ENCODE measurements at places on chromosomes 16 and 17. TPM values are rescaled to one million over a fixed set of nuclear protein-coding genes. Genes with fewer than 3 reads are reported as not detected.
A peak's percentile ranks its signal among the peaks of the same experiment; 100 is the strongest.

DNA sequence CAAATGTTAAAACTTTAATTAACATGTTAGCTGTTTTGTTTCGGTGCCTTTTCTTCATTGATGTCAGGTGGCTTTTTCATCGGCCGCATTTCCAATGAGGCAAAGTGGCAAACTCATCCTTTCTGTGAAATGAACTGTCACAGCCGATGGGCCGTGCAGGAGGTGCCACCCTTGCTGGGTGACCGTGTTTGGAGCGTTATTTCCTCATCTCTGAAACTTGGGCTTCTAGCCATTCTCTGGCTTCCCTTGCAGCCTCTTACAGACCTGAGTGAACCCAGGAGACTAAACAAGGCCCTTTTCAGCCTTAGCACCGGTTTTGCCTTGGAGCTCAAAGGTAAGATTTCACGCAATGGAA, 42.2 kb upstream of the PRSS54 start:
- no peak for DNase-seq

DNA sequence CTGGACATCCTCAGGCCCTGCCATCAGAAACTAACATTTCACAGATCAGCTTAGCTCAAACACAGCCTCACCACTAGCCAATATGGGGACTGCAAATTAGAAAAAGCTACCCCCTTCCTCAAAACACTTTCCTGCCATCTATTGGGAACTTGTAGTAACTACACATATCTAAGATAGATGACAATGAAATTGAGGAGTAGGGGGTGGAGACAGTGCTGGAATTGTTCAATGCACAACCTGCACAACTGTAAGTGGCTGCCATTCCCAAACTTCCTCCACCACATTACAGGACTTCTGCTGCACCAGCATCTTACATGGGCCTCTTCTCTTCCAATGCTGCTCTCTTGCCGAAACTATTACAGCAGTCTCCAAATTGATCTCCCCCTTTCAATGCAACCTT, 21.9 kb downstream of the AIPL1 start:
- peak; percentile 62 for DNase-seq

GRCh38 chr17:4599505-4600281, 15.4 kb downstream of the SMTNL2 start:
- DNase-seq, result peak; percentile 19

GRCh38 chr16:87880117-87880696, 10.9 kb upstream of the SLC7A5 start:
- no peak for DNase-seq

DNA sequence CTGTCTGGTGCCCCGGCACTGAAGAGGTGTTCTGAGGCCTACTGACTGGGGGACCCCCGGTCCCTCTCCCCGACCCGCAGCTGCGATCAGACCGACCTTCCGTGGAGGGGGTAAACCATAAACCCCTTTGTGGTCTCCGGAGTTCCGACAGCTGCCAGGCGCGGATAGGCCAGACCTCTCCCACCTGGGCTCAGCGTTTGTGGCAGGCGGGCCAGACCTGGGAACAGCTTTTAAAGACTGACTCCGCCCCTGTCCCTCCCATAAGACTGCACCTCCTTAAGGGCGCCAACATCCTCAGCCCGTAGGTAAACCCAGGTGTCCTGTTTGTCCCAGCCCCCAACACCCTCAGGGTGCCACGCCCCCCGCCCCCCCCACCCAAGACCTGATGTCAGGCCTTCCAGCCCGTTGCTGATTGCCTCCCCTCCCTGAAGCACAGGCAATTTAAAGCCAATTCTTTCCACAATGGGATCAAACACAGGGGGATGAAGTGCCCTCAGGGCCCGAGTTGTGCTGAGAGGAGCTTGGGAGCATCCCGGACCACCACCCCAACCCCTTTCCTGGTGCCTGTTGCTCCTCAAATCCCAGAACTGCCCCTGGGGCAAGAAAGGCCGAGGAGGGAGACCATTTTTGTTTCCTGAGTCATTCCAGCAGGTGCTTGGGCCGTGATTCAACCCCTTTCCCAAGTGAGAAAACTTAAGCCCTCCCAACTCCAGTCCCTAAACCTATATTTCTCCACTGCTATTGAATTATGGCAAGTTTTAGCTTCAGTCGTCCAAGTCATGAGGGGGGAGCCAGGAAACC, at the start of gene SOX15:
Gene SOX15, minus strand, starts transcription at position 204 of the 801 bp plus-strand sequence. CDS start 418 bp downstream, outside the sequence.
- DNase-seq, result peak; percentile 73

The ZNF750 gene
- not detected for total RNA-seq

The SLC9A5 gene
- total RNA-seq, result 0.03 TPM

The WNT9B gene
- not detected for total RNA-seq

DNA sequence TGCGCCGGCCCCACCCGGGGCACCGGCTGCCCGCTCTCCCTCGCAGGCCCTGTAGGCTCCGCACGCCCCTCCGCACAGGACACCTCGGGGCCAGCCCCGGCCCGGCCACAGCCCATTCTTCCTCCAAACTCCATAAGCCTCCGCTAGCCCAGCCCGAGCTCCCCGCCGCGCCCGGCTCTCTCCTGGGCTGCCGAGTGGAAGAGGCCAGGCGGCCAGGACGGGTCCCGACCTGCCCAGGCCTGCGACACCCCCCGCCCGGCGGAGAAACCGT, 397 bp downstream of the NCOR1 start:
- no peak for DNase-seq

The HS3ST3B1 gene
- 14.2 TPM for total RNA-seq

Data from A172 (cell line).